Activated CD8-positive, alpha-beta memory T cell treated with anti-CD3 and anti-CD28 coated beads for 4 hours (primary cell): ENCODE measurements at places on chromosomes 11 and 22.

DNA sequence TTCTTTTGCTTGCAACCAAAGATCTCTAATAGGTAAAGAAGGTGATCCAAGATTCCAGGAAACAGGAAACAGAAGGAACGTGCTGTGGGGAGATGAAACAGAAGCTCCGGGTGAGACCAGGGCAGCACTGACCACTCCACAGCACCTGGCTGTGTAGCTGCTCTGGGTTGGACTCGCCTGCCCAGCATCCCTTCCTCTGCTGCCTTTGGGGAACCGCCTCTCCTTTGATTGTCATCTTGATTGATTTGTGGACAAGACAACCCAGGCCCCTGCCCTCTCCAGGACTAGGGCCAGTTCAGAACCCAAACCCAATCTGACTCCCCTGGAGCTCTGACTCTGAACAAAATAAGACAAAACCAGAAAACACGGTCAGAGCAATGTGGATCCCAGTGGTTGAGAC lies 14.7 kb upstream of the APOBEC3A start:
- DNase-seq: no peak

- no peak for DNase-seq
Observed at GRCh38 chr11:61764606-61765260, 12.3 kb downstream of the MYRF start.

GRCh38 chr11:32960553-32961164 lies 55.0 kb upstream of the DEPDC7 start:
- no peak for DNase-seq

- DNase-seq: no peak
Observed at GRCh38 chr11:85809863-85810262, 1.1 kb downstream of the SYTL2 start.

GRCh38 chr11:102920118-102920684 lies 35.3 kb downstream of the MMP13 start:
- no peak for DNase-seq

- DNase-seq: no peak
Observed at GRCh38 chr22:42655693-42656092, 6.5 kb upstream of the CYB5R3 start.

DNA sequence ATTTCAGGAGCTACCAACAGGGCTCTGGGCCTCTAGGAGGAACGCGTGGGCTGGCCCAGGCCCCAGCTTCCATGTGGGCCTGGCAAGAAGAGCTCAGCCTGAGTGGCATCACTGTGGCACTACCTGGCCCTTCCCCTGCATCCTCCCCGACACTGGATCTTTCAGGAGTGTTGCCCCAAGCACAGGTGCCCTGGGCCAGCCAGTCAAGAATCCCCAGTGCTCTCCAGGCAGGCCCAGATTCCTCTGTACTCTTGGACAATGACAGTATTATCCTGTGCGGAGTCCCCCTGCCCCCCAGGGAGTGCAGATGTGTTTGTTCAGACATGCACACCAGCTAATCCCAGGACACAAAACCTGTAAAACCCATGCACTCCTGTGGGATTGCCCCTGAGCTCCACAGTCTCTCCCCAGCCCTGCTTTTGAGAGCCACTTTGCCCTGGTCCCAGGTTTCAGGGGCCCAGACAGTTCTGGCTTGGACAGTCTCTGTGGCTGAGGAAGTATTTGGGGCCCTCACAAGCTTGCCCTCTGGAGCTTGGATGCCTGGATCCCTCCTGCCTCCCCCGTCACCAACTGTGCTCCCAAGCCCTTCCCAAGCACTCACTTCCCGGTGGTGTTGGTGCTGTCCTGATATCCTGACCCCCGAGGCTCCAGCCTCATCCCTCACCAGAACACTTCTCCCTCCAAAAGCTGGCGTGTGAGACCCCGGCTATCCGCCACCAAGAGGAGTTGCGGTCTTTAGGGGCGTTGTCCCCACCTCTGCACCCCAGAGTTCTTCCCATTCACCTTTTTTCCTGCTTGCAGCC lies 39.9 kb downstream of the KCNC1 start:
- DNase-seq: no peak

GRCh38 chr11:12182676-12183541 lies 72.5 kb downstream of the MICAL2 start:
- no peak for DNase-seq

DNA sequence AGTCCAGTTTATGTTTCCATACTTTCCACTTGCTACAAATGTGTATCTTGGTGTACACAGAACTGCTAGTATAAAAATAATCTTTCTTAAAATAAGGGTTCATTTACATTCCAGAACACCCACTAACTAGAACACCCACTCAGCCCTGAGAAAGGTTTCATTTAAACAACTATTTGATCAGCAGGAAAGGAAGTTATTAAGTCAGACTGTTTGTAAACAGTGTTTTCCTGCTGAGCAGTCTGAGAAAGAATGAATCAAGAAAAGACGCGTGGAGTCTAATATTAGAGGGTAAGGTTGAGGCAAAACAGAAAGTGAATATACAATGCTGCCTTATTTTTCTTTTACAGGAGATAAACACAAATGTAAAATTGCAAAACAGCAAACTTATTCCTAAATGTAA lies 32.7 kb downstream of the NARS2 start:
- DNase-seq: no peak

- no peak for DNase-seq
Observed at GRCh38 chr22:50227579-50228215, 17.1 kb downstream of the TUBGCP6 start.

DNA sequence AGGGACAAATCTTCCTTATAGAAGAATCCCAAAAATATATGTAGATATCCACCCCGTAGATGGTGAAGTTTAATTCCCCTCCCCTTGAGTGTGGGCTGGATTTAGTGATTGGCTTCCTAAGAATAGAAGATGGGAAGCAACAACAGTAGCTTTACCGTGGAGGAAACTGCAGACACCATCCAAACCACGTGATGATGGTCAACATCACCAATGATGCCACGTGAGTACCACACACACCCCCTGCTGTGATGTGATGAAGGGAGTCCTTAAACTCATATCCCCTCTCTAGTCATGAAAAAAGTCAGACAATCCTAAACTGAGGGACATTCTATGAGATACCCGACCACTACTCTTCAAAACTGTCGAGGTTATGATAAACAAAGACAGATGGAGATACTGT lies 76.4 kb upstream of the SLC22A12 start:
- DNase-seq: no peak

DNA sequence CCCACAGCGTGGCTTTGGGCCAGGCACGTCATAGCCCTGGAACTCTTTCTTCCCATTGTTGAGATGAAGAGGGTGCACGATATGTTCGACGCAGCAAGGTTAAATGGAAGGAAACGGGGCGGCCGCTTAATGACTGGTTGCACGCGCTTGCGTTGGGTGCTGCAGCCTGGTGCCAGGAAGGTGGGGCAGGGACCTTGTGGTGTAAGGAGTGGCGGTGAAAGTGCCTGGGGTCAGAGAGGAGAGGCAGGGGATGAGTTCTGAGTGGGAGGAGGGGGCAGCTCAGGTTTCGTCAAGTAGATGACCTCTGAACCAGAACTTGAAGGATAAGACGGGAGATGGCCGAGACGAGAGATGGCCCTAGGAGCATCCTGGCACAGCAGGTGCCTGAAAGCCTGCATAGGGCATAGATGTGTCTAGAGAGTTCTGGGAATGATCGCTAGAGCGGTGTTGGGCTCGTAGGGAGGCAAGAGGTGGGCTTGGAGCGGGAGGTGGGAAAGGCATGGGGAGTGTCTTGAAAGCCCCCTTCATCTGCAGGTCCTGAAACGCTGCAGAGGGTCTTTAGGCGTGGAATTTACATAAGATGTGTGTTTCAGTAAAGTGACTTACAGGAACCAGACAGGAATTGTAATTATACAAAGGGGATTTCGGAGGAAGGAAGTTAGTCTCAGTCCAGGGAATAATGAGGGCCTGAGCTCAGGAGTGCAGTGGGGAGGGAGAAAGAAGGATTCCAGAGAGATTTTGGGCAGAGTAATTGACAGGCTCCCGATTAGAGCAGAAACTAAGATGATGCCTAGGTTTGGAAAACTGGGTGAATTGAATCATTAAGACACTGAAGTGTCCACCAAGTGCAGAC lies 43.2 kb upstream of the CLDN5 start:
- no peak for DNase-seq

- no peak for DNase-seq
Observed at GRCh38 chr22:39253435-39254070, 8.8 kb upstream of the PDGFB start.

DNA sequence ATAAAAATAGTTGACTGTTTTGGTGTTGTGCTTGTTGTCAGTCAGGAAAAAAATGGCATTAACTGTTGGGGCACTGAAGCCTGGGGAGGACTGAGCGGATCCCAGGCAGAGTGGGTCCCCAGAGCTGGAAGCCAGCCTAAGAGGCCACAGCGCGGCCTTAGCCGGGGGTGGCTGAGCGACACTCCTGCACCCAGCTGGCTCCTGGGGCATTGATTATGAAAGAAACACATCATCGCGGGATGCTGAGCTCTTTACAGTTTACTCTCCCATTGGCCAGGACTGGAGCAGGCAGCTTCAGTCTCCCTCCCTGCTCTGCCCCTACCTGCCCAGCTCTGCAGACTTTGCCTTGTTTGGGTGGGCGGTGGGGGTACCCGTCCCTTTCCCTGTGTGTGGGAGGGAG lies 121.5 kb downstream of the ST3GAL4 start:
- no peak for DNase-seq

- DNase-seq: no peak
Observed at GRCh38 chr11:58637371-58637770, 14.9 kb downstream of the CNTF start.

DNA sequence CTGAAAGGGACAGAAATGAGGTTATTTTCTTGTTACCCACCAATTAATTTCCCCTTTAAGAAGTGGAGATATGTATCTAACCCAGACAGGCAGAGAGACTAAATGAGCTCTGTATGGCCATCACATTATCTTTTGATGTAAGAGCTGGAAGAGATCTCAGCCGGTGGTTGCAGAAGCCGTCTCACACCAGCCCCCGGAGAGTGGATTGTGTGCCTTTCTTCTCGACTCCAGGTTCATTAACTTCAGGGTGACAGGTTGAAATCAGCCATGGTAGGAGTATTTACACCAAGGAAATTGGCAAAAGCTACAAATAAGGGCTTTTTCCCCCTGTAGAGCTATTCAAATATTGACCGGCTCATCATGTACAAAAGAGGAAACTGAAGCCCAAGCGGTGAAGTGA lies 580.3 kb upstream of the CADM1 start:
- no peak for DNase-seq

DNA sequence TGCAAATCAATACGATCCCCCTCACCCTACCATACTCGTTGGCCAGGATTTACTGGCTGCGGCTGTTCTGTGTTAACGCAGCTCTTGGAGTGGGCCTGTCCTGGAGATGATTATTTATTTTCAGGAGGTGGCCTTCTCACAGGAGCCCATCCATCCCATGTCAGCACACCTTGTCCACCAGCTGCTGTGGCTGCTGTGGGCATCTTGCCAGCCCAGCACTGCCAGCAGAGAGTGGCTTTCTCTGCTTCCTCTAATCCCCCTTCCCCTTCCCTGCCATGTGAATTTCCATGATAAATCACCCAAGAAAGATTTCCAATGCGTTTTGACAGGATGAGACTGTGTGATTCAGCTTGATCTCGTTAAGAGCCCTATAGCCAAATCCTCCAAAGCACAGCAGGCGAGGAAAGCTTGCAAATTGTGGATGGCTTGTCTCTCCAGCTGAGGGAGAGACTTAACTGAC lies 309.1 kb upstream of the C11orf87 start:
- DNase-seq: no peak
